Stimulated activated naive CD8-positive, alpha-beta T cell treated with anti-CD3 and anti-CD28 coated beads, Interleukin-15, amount 100 ng/mL, for 72 hours (primary cell): ENCODE measurements at places on chromosomes 16 and 17.

- DNase-seq, result no peak
Observed at GRCh38 chr17:45757431-45758218, 26.5 kb upstream of the CRHR1 start.

DNA sequence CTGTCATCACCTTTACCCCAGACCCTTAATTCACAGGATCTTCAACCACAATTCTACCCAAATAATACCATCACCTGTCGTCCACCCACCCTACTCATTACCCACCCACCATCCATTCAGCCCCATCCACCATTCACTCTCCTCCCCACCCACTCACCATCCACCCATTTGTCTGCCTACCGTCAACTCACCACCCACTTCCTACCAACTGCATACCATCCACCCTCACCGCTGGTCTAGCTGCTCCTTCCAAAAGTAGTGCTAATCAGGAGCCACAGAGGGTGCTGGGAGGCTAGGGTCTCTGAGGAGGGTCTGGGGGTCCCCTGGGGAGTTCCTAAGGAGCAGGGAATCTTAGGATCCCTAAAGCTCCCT is 12.0 kb upstream of the IGFBP4 start:
- DNase-seq, result no peak

- DNase-seq, result no peak
Observed at GRCh38 chr16:5205361-5206040, 107.9 kb upstream of the EEF2KMT start.

DNA sequence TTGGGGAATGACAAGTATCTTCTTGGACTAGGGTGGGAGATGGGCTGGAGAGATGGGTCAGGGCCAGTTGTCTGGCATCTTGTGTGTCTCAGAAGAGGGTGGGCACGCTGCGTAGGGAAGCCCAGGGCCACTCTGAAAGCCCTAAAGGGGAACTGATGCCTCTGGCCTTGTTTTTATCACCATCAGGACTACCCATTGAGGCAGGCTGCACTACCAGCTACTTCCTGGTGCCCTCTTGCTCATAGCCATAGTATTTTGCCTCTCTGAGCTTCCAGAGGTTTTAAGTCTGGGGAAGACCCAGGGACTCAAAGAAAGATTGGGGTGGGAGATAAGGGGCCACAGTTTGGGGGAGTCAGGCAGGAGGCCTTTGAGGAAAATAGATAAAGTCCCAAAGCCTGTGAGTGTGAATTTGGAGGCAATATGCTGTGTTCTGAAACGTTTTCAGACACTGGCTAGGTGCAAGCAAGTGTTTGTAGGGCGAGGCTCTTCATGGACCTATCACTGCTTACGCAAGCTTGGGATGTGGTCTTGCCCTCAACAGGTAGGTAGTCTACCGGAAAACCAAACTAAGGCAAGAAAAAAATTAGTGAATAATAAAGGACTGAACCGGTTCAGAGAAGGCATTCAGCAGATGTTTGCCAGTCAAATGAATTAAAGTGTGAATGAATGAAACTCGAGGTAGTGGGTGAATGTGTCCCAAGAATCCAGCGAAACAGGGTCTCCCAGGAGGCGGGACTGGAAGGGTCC is 688 bp upstream of the ITGB3 start:
- DNase-seq, result no peak

- DNase-seq, result no peak
Observed at GRCh38 chr17:1518410-1518809, 2.0 kb upstream of the INPP5K start.

DNA sequence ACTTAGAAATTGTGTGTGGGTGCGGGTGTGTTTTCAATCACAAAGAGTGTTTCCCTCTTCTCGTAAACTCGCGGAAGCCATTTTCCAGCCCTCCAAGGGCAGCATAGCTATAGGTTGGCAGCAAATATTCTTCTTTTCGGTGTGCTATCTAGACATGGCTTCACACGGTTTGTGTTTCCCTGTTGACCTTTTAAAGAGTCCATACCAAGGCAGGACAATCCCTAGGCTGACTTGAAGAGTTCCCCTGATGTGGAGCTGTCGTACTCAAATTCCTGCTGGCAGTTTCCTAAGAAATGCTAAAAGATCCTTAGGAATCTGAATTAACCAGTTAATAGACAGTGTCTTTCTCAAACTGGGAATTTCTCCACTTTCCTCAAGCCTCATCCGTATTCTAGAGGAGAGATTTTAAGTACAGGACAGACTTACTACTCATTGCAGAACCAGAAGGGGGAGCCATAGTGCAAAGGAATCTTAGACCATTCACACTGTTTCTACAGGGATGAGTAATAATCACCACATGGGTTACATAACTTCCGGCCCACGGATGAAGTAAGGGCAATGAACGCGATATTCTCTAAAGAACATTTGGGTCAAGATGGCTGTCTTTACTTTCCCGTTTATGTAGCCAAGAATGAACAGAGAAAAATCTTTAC is 288.6 kb upstream of the ELAC2 start:
- peak; percentile 3 for DNase-seq

DNA sequence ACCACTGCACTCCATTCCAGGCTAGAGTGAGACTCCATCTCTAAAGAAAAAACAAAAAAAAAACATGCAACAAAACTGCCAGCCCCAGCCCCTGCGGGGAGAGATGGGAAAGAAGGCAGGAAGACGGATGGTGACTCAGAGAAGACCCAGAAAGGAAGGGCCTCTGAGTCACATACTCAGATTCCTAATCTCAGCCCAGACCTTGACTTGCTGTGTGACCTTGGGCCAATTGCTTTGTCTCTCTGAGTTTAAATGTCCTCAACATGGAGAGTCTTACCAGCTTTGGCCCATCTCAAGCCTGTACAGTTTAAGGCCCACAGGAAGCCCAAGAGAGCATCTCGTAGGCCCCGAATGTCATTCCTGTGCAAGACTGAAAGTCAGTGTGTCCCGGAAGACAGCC is 86.5 kb upstream of the LHX1 start:
- DNase-seq, result no peak

DNA sequence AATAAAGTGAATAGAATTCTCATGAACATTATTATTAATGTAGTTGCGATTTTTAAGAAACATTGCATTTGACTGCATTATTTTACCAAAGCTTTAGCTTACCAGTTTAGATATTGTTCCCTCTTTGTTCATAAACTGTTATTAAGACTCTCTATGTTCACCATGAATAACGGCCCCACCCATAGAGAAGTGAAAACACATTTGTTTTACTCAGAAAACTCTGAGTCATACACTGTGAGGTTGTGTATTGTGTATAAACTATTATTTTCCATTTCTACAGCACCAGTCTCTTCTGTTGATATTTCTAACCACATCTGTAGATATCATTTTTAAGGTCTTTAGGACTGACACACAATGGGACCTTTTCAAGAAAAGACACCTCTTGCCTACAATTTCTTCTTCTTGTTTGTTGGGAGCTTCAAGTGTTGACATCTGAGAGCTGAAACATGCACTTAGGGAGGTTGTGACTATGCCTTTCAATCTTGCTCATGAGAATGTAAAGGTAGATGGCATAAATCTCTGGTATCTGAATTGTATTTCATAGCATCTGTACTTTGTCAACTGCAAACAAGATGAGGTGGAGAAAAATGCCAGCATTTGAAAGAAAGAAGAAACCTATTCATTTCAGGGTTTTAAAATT is 252.9 kb upstream of the CDH8 start:
- DNase-seq, result no peak

DNA sequence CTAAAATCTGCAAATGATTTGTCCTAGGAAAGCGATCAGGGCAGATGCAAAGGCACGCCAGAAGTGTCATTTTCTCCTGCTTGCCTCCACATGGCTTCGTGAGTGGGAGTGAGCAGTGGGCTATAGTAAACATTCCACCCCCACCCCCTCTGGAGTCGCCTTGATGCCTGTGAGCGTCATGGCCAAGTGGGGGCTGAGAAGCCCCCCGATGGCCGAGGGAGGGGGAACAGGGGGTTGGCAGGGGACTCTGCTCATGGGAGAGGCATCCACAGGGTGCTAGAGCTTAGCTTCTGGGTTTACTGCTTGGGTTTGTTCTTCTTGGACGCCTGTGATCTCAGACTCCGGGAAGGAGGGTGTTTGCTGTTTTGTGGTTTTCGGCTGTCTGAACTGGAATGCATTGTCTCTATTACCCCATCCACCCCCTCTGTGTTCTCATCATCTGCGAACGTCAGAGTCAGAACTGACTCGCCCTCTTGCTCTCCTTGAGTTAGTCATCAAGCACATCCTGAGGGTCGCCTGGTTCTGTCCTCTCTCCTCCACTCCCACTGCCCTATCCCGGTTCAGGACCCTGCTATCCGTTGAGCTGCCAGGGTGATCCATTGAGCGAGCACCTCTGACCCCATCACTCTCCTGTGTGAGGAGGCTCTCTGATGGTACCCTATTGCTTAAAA is 15.4 kb downstream of the TNS4 start:
- DNase-seq, result no peak

DNA sequence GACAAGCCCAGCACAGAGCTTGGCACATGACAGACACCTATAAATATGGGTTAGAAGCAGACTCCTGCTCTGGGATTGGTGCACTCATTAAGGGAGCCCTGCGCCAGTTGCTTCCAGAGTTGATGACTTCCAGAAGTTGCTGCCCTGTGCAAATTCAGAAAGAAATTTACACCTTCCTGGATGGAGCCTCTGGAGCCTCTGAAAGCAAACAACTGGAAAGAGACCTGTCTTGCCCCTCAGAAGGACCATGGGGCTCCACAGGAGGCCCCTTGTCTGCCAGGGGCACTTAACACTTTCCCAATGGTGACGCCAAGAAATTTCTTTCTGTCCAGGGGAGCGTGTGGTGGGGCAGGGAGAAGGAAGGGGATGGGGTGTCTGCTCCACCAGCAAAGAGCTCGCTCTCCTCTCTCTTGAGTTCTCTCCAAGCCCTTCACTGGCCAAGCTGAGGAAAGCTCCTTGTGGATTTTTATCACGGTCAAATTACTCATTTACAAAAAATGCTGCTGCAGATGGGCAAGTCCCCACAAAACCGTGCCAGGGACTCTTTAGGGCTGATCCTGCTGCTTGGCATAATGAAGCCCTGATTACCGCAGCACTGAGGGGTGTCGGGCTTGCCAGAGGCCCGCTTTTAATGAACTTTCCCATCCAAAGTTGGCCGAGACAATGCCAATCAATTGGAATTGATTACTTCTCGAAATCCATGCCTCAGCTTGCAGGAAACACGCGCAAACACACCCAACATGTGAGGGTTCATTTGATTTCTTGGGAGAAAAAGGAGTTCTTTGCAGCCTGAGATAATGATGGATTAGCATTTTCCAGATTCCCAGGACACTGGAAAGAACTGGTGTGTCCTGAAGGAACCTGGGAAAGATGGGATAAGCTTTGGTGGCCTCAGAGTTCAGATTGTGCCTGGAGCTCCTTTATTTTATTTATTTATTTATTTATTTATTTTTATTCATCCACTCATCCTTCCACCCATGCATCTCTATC is 583.6 kb upstream of the CDH5 start:
- no peak for DNase-seq

GRCh38 chr16:88585269-88585668 is 15.1 kb downstream of the ZC3H18 start:
- no peak for DNase-seq
